ENCODE measurements at places on chromosomes 2 and 18.

DNA sequence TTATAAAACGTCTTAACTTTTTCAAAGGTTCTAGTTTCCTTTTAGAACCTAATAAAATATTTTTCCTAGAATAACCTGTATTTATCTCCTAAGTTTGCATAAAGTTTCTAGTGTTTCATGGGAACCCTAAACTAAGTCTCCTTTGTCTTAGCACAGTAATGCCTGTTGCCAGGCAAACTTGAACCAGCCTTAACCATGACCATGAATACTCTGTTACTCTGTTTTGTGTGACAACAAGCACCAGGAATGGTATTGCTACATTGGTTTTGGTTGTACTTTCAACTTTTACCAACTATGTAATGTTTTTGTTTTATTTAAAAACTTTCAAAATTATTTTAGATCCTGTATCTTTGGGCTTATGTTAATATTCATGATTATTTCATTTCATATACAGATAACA is 137.6 kb downstream of the CERS6 start:
- DNase-seq = no peak

DNA sequence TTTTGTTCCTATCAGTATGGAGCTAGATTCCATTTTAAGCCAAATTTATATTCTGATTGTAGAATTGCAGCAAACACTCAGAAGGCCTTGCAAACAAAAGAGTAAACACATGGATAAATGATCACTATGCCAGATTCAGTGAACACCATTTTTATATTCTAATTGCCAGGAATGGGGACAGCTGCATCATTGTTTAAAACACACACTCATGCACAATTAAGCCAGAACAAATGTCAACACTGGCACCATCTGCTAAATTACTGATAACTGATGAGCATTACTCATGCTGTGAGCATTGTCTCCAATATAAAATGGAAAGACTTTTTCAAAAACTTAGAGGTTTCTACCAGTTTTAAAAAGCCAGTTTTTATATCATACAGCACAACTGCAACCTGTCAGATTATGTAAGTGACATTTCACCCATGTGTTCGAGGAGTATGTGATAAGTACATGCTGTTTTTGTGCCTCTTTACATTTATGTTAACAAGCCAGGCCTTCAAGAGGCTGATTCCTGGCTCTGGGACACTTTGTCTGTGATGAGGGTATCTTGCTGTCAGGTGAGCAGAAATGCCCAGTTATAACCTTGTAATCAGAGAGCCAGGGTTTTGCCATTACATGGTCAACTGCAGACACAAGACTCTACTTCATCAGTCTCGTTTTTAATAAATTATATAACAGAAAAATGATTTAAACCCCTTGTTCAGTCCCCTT is 4.4 kb upstream of the ST8SIA5 start:
- DNase-seq = no peak

GRCh38 chr2:172938713-172939375 is 136.8 kb upstream of the MAP3K20 start:
- no peak for DNase-seq

- DNase-seq = no peak
Measured at GRCh38 chr2:67234440-67234839, 162.7 kb upstream of the ETAA1 start.
